Calu3 (cell line): ENCODE measurements at places on chromosomes 1 and 21. TPM values are rescaled to one million over a fixed set of nuclear protein-coding genes. Genes with fewer than 3 reads are reported as not detected.

Gene PRAMEF33
- not detected in 2 replicates for total RNA-seq

Gene FAM151A
- not detected in 2 replicates for total RNA-seq

Gene OR13G1
- total RNA-seq: not detected in 2 replicates

Gene HTR6
- not detected in 2 replicates for total RNA-seq

Gene CELA3A
- total RNA-seq: not detected in 2 replicates

Gene AK4
- total RNA-seq: 39.6 and 49.9 TPM in 2 replicates

Gene KLHDC8A
- not detected in 2 replicates for total RNA-seq

Gene PGBD2
- 7.3 and 7.8 TPM in 2 replicates for total RNA-seq

Gene OR2T33
- total RNA-seq: not detected in 2 replicates

GRCh38 chr21:40294345-40294744 lies 427.1 kb downstream of the PCP4 start:
- DNase-seq: no peak

DNA sequence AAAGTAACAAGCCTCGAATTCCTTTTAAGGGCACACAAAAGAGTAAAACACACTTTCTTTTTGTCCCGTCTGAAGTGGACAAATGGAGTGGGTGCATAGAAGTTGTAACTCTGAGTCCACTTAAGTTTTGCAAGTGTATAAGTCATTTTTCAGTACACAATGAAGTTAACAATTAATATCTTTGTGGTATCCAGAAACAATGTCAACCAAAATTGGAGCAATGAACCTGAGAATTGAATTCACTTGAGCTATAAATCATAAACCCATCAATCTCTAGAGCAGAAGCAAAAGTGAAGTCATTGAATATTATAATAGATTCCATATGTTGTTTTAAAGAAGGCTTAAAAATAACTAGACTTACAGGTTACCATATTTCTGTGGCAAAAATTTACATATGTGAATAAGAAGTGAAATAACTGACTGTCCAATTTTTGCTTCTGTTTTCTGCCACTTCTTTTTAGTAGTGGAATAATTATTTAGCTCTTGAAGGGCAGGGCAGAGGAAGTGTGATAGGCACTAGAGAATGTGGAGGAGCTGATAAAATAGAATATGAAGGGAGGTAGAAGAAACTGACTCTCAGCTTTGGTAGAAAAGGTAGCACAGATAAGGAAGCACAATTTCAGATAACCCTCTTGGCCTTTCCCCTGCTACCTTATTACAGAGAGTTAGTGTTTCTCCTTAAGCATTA lies 73.9 kb upstream of the RGL1 start:
- no peak for DNase-seq

GRCh38 chr1:19390901-19391595 lies 78.9 kb downstream of the SLC66A1 start:
- peak; percentile 11 for DNase-seq

GRCh38 chr1:235980976-235981375 lies 83.9 kb downstream of the NID1 start:
- DNase-seq: no peak

GRCh38 chr1:70033266-70033873 lies 172.0 kb downstream of the LRRC40 start:
- no peak for DNase-seq

DNA sequence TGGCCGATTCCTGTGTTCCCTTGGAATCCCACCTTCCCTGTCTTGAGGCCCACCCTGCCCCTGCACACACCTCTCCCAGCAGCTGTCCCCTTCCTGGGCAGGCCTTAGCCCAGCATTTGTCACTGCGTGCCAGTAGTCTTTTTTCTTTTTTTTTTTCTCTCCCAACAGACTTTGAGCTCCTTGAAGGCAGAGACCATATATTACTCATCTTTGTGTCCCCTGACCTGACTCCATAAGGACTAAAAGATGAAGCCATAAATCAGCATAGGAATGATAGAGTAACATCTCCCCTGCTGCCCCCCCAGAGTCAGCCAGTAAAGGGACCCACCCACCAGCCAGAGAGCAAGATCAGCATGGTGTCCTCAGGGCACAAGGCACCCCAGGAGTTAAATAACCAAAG lies 27.4 kb downstream of the PIGM start:
- no peak for DNase-seq

DNA sequence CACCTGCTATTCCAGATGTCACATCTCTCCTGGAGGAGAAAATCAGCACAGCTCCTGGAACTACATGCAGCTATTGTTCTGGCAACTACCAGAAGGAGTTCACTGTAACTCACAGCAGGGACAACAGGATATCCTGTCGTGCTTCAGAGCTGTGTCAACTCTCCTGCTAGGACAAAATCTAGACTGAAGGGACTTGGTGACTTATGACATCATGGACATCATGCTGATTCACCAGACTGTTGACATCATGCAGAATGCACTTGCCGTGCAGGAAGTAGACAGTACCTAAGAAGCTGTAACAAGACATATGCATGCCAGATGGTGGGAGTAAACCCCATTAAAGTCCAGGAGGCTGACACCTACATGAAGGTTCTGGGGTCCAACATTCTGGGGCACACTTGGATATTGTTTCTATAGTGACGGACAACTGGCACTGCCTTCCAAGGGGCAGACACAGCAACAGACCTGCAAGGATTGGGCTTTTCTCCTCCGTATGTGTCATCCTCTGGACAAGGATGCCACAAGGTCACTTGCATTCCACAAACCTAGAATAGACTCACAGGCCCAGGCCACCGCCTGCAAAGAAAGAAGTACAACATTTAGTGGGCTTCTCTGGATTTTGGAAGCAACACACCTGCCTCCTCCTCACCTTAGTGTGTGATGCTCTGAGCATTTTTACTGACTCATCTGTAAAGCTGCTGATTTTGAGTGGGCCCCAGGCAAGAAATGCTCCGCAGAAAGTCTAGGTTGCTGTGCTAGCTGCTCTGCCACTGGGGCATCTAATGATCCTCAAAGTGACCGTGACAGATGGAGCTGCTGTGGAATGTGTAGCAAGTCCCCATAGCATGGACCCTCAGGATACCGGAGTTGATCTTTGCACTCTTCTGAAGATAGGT lies 249.2 kb downstream of the MATN1 start:
- no peak for DNase-seq

- DNase-seq: no peak
Observed at GRCh38 chr1:109761227-109762038, 2.3 kb downstream of the EPS8L3 start.

DNA sequence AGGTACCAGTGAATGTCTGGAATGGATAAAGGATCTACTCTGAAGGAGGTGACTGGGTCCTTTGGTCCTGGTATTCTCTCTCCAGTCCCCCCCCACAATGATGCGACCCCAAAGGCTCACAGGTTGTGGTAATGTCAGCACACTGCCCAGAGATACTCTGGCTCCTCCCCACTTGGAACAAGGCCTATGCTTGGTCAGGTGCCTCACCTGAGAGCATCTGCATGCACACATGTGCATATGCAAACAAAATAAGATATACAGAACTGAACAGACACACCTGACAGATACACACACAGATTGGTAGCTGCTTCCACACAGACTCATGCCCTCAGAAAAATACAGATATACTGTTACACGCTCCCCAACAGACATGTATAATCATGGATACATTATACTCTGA lies 33.5 kb downstream of the DMAP1 start:
- no peak for DNase-seq

DNA sequence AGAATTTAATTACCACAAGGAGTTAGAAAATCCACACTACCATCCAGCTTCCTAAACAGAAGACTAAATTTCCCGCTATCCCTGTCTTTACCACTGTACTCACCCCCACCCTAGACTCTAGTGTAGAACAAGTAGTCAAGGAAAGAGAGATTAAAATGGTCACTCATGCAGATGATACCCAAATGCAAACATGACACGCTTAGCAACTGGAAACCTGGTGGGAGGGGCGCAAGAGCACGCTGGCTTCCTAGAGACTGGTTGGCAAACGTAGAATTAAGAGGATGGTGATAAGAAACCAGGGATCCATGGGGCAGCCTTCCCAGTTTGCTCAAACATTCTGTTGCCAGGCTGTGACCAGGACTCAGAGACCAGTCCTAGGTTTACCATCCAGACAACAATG lies 9.9 kb upstream of the LDLRAD1 start:
- no peak for DNase-seq

GRCh38 chr21:31537872-31538576 lies 121.5 kb upstream of the SOD1 start:
- DNase-seq: no peak

DNA sequence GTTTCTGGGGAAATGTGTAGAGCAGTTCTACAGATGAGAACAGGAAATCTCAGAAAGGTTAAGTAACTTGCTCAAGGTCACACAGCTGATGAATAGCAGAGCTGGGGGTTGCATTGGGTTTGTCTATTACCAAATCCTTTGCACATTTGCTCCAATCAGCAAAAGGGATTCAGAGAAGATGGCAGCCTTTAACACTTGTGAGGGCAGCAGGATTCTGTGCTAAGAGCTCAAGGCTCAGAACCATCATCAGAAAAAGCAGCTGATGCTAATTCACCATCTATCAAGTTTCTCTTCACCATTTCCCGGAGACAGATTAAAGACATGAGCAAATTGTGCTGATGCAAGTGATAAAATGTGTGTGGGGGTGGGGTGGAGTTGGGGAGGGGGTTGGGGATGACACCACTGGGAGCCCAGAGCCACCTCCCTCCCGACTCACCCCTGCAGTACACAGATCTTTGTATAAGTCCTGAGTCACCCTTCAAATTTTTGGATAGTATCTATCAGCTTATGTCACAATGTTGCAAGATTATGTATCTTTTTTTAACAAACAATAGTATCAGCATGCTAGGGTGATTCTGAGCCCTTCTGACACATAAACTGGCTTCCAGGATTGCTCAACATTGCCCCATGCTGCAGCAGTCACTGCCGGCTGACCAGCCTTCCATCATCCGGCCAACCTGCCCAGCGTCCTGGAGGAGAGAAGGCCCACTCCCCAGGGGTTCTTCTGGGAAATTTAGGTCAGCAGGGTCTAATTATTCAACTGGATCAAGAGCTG lies 2.8 kb upstream of the SPSB1 start:
- no peak for DNase-seq

DNA sequence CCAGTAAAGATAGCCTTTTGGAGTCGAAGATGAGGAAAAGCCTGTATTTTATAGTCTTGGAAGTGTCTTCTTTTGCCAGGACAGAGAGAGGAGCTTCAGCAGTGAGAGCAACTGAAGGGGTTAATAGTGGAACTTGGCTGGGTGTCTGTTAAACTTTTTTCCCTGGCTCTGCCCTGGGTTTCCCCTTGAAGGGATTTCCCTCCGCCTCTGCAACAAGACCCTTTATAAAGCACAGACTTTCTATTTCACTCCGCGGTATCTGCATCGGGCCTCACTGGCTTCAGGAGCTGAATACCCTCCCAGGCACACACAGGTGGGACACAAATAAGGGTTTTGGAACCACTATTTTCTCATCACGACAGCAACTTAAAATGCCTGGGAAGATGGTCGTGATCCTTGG lies at the start of gene VCAM1:
TSS of gene VCAM1 (plus strand) at position 253 of the 400 bp plus-strand sequence. CDS start at position 372, 119 bp downstream.
- DNase-seq: no peak

GRCh38 chr1:16230744-16231143 lies 6.2 kb downstream of the CPLANE2 start:
- no peak for DNase-seq

GRCh38 chr1:16387201-16388188 lies 20.5 kb downstream of the SZRD1 start:
- DNase-seq: no peak

DNA sequence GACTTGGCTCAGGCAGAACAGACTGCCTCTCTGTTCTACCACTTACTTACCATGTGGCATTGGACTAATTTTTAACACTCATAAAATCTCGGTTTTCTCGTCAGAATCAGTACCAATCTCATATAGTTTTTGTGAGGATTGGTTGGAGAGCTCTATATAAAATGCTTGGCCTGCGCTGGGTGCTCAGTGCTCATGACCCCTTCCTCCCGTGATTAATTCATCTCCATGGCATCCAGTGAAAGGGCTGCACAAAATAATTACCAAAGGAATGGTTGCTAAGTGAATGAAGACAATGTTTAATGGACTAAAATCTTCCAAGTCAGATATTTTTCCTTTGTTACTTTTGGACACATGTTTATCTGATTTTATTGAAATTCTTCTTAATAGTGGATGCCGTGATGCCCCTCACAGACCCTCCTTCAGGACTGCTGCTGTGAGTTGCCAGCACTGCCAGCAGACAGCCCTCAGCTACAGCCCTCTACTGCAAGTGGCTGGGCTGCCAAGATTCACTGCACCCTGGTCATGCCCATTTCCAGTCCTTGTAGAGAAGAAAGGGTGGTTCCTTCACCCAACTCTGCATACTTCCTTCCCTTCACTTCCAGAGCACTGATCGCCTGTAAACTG lies 436.5 kb downstream of the LMO4 start:
- no peak for DNase-seq

DNA sequence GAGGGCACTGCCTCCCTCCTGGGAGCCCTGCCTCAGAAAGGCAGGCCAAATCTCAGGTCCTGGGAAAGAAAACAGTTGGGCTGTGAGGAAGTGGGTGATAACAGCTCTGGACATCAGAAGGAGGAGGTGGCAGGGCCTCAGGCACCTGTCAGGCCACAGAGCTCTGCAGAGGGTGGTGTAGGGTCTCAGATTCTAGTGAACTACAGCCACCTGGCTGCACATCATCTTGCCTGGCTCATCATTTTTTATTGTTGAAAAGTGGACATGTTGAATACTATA lies 15.3 kb upstream of the ZNF678 start:
- no peak for DNase-seq

DNA sequence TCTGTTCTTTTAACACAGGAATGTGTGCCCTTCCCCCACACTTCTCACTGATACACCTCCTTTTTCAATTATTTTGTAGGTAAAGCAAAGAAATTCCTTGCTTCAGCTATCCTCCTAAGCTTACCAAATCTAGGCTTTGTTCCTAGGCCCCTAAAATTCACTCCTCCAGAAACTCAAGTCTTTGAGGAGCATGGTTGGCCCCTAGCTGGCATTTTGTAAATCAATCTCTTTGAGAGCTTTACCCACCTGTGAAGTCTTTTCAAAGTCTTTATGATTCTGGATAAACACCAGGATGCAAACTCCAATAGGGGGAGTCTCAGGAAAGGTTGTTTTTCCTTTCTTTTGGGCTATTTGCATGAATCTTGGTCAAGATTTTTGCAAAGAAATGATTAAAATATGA lies 82.9 kb upstream of the ZNF644 start:
- DNase-seq: no peak

- peak; percentile 65 for DNase-seq
Observed at GRCh38 chr1:178541829-178542553, 29.1 kb downstream of the TEX35 start.

DNA sequence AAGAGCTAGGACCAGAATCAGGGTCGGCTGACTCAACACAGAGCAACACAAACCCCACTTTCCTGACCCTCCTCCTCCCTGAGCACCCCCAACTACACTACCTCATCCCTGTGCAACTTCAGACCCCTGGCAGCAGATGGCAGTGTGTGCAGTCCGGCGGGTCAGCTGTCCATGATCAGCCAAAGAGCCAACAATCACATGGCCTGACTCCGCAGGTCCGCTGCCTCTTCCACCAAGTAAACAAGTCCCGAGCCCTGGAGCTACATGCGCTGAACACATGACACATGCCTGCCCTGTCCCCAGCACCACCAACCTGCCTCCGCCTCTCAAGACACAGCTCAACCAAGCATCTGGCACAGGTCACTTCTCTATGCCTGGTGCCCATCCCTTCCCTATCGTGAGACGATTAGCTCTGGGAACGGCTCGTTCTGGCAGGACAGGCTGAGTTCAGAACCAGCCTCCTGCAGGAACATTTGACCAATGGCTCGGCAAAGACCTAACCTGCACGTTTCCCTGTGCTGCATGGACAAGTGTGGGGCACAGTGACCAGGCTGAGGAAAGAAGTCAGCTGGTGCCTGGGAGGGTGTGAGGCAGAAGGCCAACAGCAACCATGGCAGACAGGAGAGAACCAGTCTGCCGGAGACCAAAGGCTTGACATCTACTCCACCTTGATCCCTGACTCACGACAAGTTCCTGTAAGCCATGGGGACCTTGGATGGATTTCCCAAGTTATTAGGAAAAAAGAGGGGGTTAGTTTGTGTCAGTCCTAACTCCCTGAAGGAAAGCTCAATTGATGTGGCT lies 60.3 kb downstream of the CD46 start:
- DNase-seq: peak; percentile 49
